Muscle of arm (tissue), 14 donors: ENCODE measurements at places on chromosomes 5 and 9. TPM values are rescaled to one million over a fixed set of nuclear protein-coding genes. Genes with fewer than 3 reads are reported as not detected.

DNA sequence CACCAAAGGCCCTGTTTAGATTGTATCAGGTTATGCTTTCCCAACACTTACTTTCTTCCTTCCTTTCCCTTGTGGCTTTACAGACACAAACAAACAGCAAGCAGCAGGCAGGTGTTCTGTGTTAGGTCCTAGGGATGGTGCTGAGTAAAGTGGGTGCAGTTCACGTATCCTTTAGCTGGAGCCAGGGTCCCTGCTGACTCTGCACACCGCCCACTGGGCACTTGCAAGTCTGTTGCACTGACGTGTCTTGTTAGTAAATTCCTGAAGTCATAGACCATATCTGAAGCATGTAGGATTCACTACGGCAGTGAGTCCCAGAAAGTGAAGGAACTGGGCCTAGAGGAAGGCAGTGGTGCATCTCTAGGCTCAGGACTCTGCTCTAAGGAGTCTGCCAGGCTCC, 96.5 kb downstream of the DAPK1 start:
- no peak for DNase-seq

DNA sequence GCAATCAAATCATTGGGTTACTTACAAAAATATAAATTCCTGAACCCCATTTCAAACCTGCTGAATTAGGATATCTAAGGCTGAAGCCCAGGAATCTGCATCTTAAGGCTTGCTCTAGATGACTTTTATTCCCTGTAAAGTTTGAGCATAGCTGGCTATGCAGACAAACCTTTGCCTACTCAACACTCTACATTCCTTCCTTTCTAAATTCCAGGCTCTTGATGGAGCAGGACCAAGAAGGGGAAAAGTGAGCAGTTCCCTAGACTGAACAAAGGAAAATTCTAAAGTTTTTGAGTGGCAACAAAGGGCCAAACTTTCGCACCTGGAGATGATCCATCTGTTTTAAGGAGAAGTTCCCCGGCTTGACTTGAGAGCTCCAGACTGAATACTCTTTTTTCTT, 9.8 kb upstream of the ADRA1B start:
- DNase-seq = no peak

- DNase-seq = no peak
These were observed 10.4 kb downstream of the BASP1 start for GRCh38 chr5:17227868-17228267.

DNA sequence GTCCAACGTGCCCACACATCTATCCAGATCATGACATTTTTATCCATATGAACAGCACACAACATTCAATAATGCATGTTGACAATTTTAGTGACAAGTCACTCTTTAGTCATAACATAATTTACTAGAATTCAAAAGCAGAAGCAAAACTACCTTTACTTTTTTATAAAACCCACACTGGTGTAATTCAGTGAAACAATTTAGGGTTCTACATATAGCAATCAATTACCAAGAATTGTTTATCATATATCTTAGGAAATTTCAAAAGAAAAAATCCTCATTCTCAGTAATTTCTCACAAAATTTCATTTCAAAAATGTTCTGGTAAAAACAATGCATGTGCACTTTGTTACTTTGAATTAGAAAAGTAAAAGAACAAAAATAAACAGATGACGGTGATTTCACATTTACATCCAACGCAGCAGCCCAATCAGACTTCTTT, 12.6 kb downstream of the AUH start:
- DNase-seq = no peak

GRCh38 chr9:111149018-111149759, 110.9 kb upstream of the LPAR1 start:
- no peak for DNase-seq

DNA sequence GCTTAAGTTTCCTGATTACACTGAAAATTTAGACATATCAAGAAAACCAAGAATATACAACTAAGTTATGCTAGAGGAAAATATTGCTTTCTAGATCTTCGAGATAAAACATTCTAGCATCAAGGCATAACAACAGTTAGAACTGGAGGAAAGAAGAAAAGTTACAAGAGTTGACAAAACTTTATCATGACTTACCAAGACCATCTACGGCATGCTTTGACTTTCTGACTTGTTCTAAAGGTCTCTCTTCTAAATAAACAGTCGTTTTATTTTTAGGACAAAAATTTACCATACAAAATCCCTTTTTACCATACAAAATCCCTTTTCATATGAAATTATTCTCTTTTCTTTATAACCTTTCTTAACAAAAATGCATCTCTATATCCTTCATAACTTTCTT, 1110.1 kb upstream of the CDH10 start:
- DNase-seq = no peak

DNA sequence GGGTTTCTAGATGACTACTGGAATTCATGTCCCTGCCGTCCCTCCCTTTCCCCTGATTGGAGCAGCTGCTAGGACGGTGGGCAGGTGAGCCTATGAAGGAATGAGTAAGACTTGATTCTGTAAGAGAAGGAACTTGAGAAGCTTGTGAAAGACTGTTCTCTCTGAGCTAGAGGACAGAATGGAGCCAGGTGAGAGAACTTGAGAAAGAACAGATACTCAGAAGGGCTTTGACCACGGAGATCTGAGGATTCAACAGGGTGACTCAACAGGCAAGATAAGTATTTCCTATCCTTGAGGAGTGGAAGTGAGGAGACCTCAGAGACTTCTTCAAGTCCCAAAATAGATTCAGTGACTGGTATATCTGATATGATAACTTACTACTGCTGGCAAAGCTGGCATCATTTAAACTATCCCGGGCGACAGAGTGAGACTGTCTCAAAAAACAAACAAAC, 41.9 kb downstream of the HSDL2 start:
- DNase-seq = no peak

DNA sequence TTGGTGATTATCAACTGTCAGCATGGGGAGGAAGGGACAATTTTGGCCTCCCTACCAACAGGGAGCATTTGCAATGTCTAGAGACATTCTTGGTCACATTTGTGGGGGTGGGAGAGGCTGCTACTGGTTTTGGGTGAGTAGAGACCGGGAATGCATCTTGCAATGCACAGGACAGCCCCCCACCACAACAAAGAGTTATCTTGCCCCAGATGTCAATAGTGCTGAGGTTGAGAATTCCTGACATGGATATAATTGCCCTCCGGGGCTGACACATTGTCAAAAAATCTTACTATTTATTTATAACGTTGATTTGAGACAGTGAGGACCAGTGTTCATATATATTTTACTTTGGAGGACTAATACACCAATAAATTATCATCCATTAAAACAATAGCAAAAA, 316.1 kb downstream of the PSAT1 start:
- no peak for DNase-seq

GRCh38 chr5:67268231-67269021, 71.8 kb upstream of the CD180 start:
- DNase-seq = peak; percentile 97

- DNase-seq = no peak
These were observed 47.1 kb downstream of the ABLIM3 start for GRCh38 chr5:149188383-149188782.

- no peak for DNase-seq
These were observed 1107.0 kb upstream of the SEMA6A start for GRCh38 chr5:117681431-117682254.

DNA sequence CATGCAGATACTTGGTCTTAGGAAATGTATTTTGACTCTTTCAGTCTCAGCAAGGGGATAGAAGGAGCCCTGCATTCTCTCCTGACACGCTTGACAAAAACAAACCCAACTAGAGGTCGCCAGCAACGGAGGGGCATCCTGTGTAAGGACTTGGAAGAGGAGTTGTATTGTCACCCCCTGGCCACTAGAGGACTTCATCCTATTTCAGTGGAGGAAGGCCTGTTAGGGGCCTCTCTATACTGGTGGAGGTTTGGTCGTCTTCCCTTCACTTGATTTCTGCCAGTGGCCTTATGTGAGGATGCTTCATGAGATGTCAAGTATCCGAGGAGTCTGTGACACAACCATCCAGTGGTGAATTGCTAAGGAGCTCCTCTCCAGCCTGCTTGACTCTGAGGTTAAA, 122.8 kb upstream of the STC2 start:
- DNase-seq = no peak

GRCh38 chr9:78150312-78150982, 85.4 kb upstream of the CEP78 start:
- no peak for DNase-seq

- DNase-seq = peak; percentile 73
These were observed at the start of gene TNFAIP8 for GRCh38 chr5:119355685-119356611. Gene TNFAIP8 (plus strand): TSS chr5:119356019. CDS start chr5:119356091, 72 bp downstream.

DNA sequence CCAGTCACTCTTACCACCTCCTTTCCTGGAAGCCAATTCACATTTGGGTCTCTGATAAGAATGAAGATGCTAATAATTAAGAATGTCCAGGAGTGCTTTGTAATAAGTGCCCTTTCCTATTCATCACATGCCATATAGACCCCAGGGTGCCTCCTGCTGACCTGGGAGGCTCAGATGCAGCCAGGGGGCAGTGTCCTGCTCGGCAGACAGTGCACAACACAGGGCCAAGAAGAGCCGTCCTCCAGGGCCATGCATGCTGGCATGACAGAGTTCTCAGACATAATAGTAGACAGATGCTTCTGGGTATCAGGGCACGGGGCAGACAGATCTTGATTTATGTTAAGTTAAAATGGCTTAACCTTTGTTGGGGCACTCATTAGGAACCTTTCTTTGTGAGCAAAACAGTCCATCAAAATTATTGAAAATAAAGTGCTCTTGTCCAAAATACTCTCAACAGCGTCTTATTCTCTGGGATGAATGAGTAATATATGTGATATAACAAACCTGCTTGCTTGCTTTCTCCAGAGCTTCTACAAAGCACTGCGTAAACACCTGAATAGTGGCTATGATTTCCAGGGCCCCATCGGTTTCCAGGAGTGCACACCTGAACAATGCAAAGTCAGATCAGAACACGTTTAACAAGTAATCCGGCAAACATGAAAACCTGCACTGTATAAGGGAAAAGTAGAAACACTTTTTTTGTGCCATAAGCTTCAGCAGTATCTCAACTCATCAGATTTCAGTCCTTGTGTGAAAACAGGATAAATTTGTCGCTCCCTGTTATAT, 192.7 kb downstream of the FANCC start:
- no peak for DNase-seq

GRCh38 chr5:13780081-13780480, 164.4 kb downstream of the DNAH5 start:
- no peak for DNase-seq

DNA sequence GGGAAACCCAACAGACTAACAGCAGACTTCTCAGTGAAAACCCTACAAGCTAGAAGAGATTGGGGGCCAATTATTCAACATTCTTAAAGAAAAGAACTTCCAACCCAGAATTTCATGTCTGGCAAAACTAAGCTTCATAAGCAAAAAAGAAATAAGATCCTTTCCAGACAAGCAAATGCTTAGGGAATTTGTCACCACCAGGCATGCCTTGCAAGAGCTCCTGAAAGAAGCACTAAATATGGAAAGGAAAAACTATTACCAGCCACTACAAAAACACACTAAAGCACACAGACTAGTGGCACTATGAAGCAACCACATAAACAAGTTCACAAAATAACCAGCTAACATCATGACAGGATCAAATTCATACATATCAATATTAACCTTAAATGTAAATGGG, 131.1 kb downstream of the OR2K2 start:
- no peak for DNase-seq

GRCh38 chr5:1037123-1037670, 28.6 kb downstream of the NKD2 start:
- no peak for DNase-seq

GRCh38 chr9:88090151-88090581, 48.1 kb downstream of the SPATA31C2 start:
- DNase-seq = no peak

GRCh38 chr9:127526655-127527559, 75.6 kb downstream of the LRSAM1 start:
- no peak for DNase-seq

GRCh38 chr5:170269579-170269978, 28.0 kb downstream of the LCP2 start:
- DNase-seq = no peak

GRCh38 chr5:99122976-99123375, 194.2 kb upstream of the CHD1 start:
- no peak for DNase-seq

GRCh38 chr5:161420521-161420920, 126.0 kb downstream of the GABRB2 start:
- no peak for DNase-seq

DNA sequence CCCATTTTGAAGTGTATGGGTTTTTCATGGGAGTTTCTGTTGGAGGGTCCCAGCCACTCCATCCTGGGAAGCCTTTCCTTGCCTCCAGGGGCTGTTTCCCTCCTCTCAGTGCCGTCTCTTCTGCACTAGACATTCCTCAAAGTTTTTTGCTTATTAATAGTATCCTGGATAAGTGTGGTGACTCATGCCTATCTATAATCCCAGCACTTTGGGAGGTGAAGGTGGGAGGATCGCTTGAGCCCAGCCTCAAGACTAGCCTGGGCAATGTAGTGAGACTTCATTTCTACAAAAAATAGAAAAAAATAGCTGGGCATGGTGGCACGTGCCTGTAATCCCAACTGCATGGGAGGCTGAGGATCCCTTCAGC, 43.1 kb downstream of the RALGPS1 start:
- no peak for DNase-seq

- no peak for DNase-seq
These were observed 13.7 kb upstream of the SOWAHA start for GRCh38 chr5:132799392-132799791.

DNA sequence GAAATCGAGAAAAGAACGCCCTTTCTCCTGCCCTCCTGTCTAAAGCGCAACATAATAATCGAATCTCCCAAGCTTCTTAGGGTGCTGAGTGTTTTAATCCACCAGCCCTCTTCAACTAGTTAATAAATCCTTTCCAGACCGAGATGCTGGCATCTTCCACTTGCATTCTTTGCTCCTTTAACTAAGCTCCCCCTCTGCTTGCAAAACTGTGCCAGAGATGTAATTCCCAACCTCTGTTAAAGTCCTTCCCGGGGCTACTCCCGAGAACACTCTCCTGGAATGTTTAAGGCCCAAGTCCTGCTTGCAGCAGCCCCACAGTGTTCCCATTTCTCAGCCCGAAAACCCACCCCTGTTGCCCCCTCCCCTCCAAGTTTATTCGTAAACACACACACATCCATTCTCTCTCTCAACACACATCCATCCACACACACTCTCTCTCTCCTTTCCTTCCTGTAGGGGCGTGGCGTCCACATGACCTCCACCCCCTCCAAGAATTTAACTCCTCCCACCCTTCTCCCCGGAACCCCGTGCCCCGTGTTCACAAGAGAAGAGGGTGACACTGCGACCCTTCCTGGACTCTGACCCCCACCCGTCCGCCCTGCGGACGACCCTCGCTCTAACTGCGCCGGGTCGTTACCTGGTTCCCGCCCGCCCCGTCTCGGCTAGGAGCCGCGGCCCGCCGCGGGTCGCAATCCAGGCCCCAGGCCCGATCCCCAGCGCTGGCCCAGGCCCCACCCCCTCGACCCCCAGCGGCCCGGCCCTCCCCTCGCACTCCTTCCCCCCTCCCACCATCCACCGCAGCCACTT, 7.0 kb upstream of the MGAT1 start:
- DNase-seq = peak; percentile 94

SPATA31C1 gene
- 0.34 TPM for polyA plus RNA-seq

RLN2 gene
- 0.81 TPM for polyA plus RNA-seq

ISL1 gene
- 0.26 TPM for polyA plus RNA-seq

SLC45A2 gene
- polyA plus RNA-seq = 0.18 TPM

C5orf52 gene
- polyA plus RNA-seq = not detected

LCN10 gene
- polyA plus RNA-seq = 7.3 TPM

CBY3 gene
- polyA plus RNA-seq = 0.84 TPM

PMPCA gene
- 27.6 TPM for polyA plus RNA-seq

C9orf50 gene
- polyA plus RNA-seq = not detected

UQCRQ gene
- 200 TPM for polyA plus RNA-seq

ADAMTSL2 gene
- 3.4 TPM for polyA plus RNA-seq

NTNG2 gene
- polyA plus RNA-seq = 3.3 TPM

RAB3C gene
- polyA plus RNA-seq = 0.05 TPM

TRPM6 gene
- polyA plus RNA-seq = 0.15 TPM
